ENCODE measurements at places on chromosomes 13 and 19. TPM values are rescaled to one million over a fixed set of nuclear protein-coding genes. Genes with fewer than 3 reads are reported as not detected.

DNA sequence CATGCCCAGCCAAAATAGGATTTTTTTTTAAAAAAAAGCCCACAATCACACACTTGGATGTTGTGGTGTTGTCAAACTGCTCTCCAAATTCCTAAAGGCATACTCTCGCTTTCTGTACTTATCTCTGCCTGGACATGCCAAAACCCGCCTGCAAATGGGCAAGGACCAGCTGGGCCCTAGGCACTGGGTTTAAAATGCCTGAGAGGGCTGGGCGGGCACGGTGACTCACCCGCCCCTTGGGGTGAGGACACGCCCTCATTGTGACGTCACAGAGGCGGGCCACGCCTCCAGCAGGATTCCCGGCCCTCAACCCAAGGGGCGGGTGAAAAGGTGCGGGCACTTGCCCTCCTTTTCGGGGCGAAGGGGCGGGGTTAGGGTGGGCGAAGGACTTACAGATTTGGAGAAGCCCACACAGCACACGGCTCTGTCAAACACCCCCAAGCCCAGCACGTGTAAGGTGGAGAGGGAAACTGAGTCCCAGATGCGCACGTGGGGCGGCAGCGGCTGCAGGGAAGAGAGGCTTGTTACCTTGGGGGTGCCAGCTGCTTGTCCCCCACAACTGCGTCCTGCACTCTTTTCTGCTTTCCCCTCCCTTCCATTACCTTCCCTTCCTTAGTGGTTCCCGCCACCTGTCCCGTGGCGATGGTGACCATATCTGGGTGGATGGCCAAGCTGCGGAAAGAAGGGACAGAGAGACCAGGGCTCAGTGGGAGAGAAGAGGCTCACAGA lies 6.6 kb downstream of the EML2 start:
- DNase-seq: peak; percentile 58
- peaks cover 14% of the 10 kb centered on the region for H3K4me1 ChIP-seq
- peaks cover 21% of the 10 kb centered on the region for H3K36me3 ChIP-seq

GRCh38 chr13:63501702-63502101 lies 2086.1 kb upstream of the PCDH20 start:
- DNase-seq: no peak
- no peak overlapping the region for H3K4me3 ChIP-seq
- no peaks in the 10 kb centered on the region for H3K4me1 ChIP-seq

DNA sequence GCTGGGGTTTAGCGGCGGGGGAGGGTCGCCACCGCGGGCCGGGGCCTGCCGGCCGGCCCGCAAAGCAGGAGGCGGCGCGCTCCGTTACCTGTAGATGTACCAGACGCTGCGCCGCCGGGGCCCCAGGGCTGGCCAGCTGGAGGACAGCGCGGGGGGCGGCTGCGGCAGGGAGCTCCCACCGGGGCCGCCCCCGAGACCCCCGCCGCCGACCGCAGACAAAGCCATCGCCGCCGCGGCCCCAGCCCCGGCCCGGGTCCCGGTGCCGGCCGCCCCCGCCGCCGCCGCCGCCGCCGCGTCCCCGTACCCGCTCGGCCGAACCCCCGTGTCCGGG lies 24.8 kb downstream of the SHANK1 start:
- H3K27ac ChIP-seq: no peak overlapping the region
- no peaks in the 10 kb centered on the region for H3K36me3 ChIP-seq
- DNase-seq: no peak
- H3K4me1 ChIP-seq: no peaks in the 10 kb centered on the region

DNA sequence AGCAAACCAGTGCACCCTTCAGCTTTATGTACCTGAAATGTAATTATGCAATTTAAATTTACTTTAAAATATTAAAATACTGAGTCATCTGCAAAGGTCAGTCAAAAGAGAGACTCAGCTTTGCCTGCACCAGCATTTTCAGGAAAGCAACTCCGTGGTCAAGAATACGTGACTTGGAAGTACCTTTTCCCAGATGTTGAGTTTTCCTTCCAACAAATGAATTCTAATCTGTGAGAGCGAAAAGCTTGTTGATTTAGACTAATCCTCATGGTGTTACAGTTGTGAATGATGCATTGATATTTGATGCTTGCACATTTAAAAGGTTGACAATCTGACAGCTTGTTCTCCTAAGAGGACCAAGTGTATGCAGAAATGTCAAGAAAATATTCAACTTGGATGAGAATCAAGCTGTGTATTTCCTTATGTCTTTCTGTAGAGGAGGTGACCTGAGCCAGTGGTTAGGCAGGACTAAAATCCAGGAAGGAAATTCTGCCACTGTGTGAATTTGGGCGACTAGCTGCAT lies 270.4 kb downstream of the ABCC4 start:
- H3K4me3 ChIP-seq: no peak overlapping the region
- peaks cover 1% of the 10 kb centered on the region for H3K4me1 ChIP-seq
- no peak for DNase-seq
- no peaks in the 10 kb centered on the region for H3K27me3 ChIP-seq
- no peaks in the 10 kb centered on the region for H3K36me3 ChIP-seq
- no peak overlapping the region for H3K27ac ChIP-seq

DNA sequence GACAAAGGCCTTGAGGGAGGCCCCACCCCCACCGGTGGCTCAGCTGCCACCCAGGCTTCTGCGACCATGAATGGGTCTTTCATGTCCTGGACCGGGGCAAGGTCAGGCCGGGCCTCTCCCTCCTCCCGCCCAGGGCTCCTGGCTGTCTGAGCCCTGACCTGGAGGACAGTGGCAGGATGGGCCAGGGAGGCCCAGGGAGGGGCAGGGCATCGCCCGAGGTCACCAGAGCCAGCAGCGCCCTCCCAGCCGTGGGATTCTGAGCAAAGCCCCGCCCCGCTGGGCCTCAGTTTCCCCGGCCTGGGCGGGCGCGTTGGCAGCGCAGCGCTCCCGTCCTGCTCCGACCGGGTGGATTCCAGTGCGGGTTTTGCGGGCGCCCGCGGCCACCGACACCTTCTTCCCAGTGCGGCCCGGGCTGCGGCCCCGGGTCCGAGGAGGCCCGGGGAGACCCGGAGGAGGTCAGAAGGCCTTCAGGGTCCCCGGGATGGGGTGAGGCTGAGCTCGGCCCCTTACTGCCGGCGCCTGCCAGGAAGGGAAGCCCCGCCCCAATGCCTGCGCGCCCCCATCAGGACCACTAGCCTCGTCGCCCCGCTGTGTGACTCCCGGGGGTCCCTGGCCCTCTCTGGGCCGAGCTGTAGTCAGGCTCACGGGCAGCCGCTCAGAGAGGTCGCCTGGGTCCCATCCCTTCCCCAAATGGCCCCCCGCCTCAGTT lies 24.6 kb upstream of the SEMA6B start:
- H3K27ac ChIP-seq: no peak overlapping the region
- peaks cover 53% of the 10 kb centered on the region for H3K27me3 ChIP-seq
- peaks cover 5% of the 10 kb centered on the region for H3K4me1 ChIP-seq

GRCh38 chr13:68551701-68552522 lies 1321.8 kb upstream of the PCDH9 start:
- no peak overlapping the region for H3K27ac ChIP-seq
- no peaks in the 10 kb centered on the region for H3K4me1 ChIP-seq
- DNase-seq: no peak
- no peaks in the 10 kb centered on the region for H3K27me3 ChIP-seq
- no peak overlapping the region for H3K4me3 ChIP-seq
- H3K36me3 ChIP-seq: no peaks in the 10 kb centered on the region

- peaks cover 23% of the 10 kb centered on the region for H3K4me1 ChIP-seq
- no peak for DNase-seq
- H3K4me3 ChIP-seq: no peak overlapping the region
- no peaks in the 10 kb centered on the region for H3K36me3 ChIP-seq
These were observed 6.6 kb upstream of the GIPC1 start for GRCh38 chr19:14502334-14503092.

GRCh38 chr19:16106121-16106520 lies 5.6 kb upstream of the RAB8A start:
- DNase-seq: no peak
- H3K27me3 ChIP-seq: no peaks in the 10 kb centered on the region
- H3K27ac ChIP-seq: peak overlapping the region; percentile 75
- peaks cover 26% of the 10 kb centered on the region for H3K36me3 ChIP-seq

DNA sequence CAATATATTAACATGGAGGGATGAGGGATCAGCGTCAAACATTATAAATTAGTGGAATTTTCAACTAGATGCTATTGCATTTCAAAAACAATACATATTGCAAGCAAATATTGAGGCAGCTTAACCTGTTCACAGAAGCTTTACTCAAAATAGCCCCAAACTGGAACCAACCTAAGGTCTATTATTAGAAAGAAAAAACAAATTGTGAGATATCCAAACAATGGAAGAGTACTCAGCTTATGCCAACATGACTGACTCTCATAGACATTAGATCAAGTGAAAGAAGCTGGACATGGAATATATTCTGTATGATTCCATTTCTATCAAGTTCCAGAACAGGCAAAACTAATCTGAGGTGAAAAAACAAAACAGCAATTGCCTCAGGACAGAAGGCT lies 27.6 kb upstream of the NEK3 start:
- no peak for DNase-seq
- no peaks in the 10 kb centered on the region for H3K27me3 ChIP-seq
- peak overlapping the region; percentile 59 for H3K27ac ChIP-seq
- peaks cover 12% of the 10 kb centered on the region for H3K36me3 ChIP-seq
- no peak overlapping the region for H3K4me3 ChIP-seq

DNA sequence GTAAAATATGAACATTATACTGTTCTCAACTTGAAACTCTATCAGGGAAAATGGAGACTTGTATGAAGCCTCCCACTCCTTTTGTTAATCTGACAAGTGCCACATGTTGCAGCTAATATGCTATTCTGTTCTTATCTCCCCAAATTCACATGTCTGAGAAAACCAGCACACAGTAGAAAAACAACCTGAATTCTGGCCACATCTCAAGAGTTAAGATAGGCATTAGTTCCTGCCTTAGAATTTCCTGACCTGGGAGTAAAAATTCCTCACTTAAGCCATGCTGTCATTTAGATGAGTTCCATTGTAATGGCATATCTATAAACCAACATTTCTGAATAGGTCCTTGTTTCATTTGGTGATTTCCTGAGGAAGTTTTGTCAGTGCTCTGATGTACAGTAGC lies 1098.5 kb downstream of the EFNB2 start:
- H3K27me3 ChIP-seq: no peaks in the 10 kb centered on the region
- no peak for DNase-seq
- no peak overlapping the region for H3K4me3 ChIP-seq
- H3K36me3 ChIP-seq: no peaks in the 10 kb centered on the region
- no peak overlapping the region for H3K27ac ChIP-seq
- H3K4me1 ChIP-seq: no peaks in the 10 kb centered on the region

DNA sequence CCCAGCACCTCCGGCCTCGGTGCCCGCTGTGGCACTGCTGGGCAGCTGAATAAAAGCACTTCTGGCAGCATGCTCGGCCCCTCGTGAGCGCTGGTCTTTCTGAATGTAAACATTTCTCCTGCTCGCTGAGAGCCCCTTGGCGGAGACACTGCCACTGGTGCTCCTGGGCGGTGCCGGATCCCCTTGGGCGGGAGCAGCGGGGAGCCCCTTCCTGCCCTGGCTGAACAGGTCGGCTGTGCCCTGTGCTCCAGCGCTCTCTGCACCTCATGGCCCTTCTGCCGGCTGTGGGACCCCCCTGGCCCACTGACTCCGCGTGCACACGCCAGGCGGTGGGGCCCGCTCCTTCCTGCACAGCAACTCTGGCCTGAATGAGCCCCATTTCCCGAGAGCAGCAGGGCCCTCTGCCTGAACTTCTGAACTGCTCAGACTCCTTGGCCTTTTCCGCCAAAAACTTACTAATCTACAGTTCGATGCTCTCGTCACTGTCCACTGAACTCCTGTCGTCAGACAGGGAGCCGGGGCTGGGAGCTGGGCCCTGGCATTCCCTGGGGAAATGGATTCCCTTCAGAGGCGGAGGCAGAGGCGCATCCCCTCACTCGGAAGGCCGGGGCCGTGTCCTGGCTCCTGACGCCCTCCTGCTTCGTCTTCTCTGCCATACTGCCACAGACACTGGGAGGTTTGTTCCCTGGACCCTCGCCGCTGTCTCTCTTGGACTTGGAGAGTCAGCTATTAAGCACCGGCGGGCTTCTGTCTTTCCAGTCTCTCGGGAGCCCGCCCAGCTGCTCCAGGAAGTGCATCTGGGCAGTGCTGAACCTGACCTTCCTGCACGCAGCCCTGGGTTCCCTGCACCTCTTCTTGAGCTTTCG lies 14.2 kb downstream of the RB1 start:
- no peak overlapping the region for H3K4me3 ChIP-seq

DNA sequence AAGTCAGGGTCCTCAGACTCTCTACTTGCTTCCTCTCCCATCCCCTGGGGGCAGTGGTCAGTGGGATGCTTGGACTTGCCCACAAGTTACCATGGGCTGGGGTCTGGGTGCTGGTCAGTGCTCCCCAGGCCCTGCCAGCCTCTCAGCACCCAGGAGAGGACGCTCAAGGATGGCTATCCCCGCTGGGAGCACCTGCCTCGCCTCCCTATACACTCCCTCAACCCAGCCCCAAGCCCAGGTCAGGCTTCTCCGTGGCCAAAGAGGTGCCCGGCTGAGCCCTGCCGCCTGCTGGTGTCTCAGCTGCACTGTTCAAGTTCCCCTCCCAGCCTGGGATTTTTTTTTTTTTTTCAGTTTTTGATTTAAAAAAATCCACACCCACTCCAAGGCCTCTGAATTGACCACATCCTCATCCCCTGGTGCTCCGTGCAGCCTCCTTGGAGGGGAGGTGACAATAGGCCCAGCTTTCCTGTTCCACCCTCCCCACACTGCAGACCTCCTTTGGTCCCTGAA lies 10.8 kb downstream of the F2RL3 start:
- peaks cover 19% of the 10 kb centered on the region for H3K4me1 ChIP-seq
- H3K27ac ChIP-seq: no peak overlapping the region
- no peak overlapping the region for H3K4me3 ChIP-seq
- peaks cover 26% of the 10 kb centered on the region for H3K27me3 ChIP-seq

DNA sequence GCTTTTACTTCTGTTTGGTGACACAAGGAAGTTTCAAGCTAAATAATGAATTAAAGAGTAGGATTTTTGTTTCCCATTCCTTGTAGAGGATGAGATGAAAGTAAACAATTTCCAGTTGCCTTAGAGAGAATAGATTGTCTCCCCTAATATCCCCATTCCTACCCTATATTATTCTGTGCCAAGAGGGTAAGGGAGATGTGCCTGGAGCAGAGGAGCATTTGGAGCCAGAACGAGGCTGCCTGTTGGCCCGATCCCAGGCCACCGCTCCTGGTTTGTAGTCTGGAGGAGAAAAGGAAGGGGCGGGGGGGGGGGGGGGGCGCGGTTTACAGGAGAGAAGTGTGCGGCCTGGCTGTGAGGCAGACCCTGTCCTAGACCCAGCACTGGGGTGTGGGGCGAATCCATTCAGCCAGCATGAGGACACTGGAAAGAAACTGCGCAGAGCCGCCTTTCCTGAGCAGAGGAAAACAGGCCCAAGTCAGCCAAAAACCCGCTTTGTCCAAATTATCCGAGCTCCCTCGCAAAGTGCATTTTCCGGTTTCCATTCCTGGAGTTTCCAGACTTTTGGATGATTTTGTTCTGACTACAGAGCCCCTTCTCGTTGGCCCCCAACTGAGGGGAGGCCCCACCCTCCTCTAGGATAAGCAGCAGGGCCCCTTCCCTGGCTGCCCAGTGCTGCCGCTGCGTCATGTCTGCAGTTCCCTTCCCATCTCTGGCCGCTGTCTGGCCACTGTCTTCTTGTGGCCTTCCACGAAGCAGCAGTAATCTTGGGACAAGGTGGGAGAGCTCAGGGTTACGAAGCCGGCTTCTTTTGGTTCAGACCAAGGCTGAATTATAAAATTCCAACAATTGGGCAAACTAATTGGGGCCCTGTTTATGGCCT lies 23.0 kb downstream of the NFIX start:
- peaks cover 10% of the 10 kb centered on the region for H3K4me1 ChIP-seq
- H3K27me3 ChIP-seq: peaks cover 85% of the 10 kb centered on the region
- no peak for DNase-seq
- H3K27ac ChIP-seq: no peak overlapping the region
- no peaks in the 10 kb centered on the region for H3K36me3 ChIP-seq

PCDH20 gene
- total RNA-seq: not detected

KLK12 gene
- total RNA-seq: not detected

FRY gene
- total RNA-seq: 1.5 TPM

ISOC2 gene
- total RNA-seq: 35.7 TPM

PEX11G gene
- total RNA-seq: 0.58 TPM

PCDH9 gene
- total RNA-seq: 0.14 TPM

RASIP1 gene
- total RNA-seq: not detected

PRRG2 gene
- 0.49 TPM for total RNA-seq

APLP1 gene
- total RNA-seq: 2.0 TPM

Data from activated CD8-positive, alpha-beta memory T cell treated with anti-CD3 and anti-CD28 coated beads, Interleukin-2, amount 10 ng/mL, durations not matched to agents 7 days and 5 days (primary cell).